ENCODE measurements at places on chromosomes 2 and 18.
A peak's percentile ranks its signal among the peaks of the same experiment; 100 is the strongest.

DNA sequence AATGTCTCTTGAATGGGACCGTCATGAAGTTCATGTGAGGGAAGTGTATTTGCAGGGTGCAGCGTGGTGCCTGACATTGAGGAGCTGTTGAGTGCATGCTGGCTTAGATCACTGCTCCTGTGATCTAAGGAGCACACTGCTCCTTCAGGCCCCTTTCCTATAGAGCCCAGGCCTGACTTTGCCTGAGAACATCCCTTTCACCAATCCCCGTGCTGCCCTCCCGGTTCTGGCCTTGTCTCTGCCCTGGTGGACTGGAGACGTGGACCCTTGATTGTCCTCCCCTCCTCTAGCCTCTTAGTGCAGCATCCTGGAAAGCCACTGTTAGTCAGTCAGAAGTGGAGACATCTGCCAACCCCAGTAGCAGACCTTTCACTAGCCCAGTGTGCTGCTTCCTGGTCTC is 323.6 kb upstream of the HS6ST1 start:
- no peak for DNase-seq

DNA sequence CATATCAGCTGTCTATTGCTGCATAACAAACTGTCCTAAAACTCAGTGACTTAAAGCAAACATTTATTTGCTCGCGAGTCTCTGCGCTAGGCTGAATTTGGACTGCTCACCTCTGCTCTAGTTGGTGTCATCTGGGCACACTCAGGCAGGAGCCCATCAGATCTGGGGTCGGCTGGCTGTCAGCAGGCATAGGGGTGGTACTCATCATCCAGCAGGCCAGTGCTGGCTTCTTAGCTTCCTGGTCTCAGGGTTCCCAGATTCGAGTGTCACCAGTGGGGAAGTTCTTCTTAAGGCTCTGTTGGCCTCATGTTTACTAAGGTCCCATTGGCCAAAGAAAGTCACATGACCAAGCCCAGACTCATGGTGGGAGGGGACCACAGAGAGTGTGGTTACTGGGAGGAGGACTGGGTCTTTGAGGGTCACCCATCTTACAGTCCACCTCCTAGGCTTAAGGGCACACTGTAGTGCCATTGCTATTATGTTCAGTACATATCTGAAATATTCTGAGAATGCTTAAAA is 71.6 kb upstream of the ATG16L1 start:
- no peak for DNase-seq

- DNase-seq: no peak
These were observed 89.7 kb downstream of the NPAS2 start for GRCh38 chr2:100909534-100910081.

- no peak for DNase-seq
These were observed 137.0 kb upstream of the ATP5MC3 start for GRCh38 chr2:175318542-175318941.

- DNase-seq: no peak
These were observed 24.0 kb upstream of the EDAR start for GRCh38 chr2:109013051-109013450.

GRCh38 chr2:47034973-47035609 is 119.5 kb upstream of the MCFD2 start:
- DNase-seq: no peak

GRCh38 chr2:233802132-233802815 is 24.1 kb downstream of the MROH2A start:
- DNase-seq: no peak

DNA sequence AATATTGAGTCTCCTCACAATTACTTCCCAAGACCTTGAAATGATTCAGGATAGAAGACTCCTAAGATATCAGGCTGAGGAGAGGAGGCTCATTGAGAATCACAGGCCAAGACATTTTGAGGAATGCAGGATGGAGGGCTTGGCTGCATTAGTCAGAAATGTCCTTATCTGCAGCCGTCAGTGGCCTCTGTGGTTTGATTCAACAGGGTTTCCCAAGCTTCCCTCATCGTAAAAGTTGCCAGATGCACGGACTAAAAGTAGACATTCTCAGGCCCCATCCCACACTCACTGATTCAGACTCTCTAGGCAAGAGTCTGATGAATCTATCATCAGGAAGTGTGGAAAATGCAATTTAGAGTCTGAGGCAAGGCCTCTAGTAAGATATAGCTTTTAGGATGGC is 34.0 kb upstream of the TMEM178A start:
- DNase-seq: no peak

DNA sequence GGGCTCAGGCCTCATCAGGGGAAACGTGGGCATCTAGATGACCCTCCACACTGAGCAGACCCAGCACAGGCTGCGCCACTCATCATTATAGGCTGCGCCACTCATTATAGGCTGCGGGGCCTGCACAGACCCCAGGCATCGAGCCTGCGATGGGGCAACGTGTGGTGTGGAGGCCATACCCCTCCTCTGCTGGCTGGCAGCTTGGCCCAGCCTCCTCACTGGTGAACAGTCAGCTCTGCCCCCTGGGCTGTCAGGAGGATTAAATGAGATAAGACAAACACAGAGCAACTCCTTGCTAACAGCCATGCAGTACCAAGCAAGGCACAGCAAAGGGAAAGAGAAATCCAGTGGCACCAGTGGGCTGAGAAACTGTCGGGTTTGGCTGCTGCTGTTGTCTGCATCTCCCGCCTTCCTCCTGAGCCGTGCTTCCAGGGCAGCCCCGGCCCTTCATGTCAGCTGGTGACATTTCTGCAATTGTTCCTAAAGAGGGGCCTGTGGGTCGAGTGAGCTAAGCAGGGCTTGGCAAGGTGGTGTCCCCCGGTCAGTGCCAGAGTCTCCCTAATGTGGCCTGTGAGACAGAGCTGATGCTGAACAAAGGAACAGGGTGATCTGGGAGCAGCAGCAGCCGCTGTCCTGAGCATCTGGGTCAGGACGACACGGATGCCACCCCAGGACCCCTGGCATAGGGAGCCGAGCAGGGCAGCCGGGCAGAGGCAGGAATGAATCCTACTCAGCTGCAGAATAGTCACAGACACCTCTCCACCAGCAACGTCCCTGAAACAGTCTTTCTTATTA is 48.7 kb downstream of the RRM2 start:
- no peak for DNase-seq

- peak; percentile 66 for DNase-seq
These were observed 30.7 kb downstream of the FBXO15 start for GRCh38 chr18:74116633-74117554.

GRCh38 chr2:237574894-237575868 is 8.8 kb downstream of the PRLH start:
- no peak for DNase-seq

- no peak for DNase-seq
These were observed 126.6 kb upstream of the NRP2 start for GRCh38 chr2:205555566-205556230.

- DNase-seq: no peak
These were observed 10.8 kb downstream of the DUSP19 start for GRCh38 chr2:183089192-183089851.

DNA sequence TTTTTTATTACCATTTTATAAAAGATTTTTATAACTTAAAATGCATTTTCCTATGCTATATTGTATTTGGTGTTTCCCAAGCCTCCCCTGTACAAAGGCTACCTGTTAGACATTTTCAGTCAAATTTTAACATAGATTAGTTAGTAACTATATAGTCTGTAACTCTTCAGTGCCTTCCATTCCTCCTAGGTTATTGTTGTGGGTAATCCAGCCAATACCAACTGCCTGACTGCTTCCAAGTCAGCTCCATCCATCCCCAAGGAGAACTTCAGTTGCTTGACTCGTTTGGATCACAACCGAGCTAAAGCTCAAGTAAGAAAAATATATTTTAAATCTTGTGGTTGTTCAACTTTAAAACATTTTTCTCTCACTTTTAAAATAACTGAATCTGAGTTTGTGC is 10.2 kb downstream of the MDH1 start:
- no peak for DNase-seq

DNA sequence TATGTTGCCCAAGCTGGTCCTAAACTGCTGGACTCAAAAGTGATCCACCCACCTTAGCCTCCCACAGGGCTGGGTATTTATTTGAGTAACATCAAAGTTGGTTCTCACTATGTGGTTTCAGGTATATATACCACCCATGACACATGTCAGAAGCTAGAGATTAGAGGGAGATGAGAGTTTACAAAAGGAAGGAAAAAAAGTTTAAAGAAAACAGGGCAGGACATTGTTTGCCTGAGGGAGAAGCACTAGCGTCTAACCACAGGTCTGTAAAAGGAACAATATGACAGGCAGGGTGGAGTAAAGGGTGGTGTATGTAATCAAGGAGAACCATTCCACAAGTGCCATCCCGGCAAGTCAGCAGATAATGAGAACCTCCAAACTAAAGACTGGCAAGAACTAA is 8.5 kb downstream of the CEP76 start:
- no peak for DNase-seq

DNA sequence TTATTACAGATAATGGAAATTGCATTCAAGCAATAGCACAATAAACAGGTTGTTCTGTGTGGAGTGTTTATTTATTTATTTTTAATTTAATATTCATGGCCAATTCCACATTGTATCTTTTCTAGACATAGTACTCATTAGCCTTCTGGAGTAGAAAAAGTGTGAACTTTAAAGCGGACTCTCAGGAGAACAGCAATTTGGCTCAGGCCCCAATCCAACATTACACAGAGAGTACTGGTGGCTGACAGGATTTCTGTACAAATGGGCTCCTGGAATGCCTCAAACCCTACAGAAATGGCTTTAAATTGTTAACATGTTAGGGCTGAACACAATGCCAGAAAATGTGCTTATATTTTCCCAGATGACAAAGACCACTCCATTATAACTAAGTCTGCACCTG is 533.9 kb upstream of the NXPH2 start:
- no peak for DNase-seq

- peak; percentile 16 for DNase-seq
These were observed 13.9 kb downstream of the ADAM23 start for GRCh38 chr2:206457188-206457634.

DNA sequence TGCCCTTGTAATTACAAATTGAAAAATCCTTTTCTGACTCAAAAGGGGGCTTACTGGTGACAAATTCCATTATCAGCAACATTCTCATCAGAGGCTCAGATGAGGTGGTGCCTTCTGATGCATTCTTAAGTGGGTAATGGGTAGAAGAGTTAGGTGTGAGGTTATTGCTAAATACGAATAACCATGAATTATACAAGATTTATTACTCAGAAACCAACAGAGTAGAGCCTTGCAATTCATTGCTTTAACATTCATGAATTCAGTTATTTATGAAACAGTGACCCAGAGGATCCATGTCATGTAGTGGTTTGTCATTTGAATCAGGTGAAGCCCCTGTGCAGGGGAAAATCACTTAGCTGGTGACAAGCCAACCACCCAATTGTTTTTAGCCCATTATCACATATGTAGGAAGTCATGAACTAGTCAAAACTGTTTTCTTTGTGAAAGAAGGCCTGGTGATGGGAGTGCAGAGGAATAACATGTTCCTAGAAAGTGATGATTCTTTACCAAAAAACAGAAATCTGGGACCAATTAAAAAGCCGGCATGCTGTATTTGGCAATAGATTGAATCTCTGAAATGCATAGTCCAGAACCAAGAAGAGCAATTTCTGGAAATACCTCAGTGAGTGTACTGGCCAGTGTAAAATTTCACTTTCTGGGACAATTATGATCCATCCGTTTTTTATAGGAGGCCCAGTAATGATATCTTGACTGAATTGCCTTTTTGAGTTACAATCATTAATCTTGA is 70.2 kb downstream of the CRIM1 start:
- DNase-seq: no peak

- peak; percentile 26 for DNase-seq
These were observed 400.1 kb downstream of the CCDC85A start for GRCh38 chr2:56583796-56584315.

DNA sequence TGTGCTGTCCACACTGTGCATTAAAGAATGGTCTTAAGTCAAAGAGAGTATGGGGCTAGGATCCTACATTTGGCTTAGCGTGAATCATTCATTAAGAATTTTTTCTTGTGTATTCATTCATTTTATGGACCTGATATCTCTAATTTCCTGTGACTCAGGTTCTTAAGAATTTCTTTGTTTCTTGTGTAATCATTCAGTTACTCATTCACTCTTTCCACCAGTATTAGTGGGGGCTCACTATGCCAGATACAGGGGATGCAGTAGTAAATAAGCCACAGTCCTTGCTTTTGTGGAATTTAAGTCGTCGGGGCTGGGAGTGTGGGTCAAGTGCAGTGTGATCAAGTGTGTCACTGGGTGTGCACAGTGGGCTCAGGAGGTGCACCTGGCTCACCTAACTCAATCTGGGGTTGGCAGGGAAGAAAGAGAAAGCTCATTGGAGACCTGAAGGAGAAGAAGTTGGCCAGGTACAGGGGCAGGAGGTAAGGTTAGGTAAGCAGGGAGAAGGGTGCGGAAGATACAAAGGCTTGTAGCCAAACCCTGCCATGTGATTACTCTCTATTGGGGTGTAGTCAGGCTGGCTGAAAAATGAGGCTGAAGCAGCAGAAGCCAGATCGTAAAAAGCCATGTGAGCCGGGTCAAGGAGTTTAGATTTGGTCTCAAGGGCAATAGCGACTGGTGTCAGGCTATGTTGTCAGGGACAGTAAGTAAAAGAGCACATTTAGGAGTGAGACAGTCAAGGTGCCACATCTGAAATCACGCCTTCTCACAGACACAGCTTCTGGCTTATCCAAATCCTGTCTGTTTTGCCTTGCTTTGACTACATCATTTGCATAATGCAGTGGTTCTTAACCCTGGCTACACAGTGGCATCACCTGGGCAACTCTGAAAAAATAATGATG is 67.2 kb downstream of the KCTD1 start:
- peak; percentile 30 for DNase-seq

- no peak for DNase-seq
These were observed 230.1 kb downstream of the SEPTIN10 start for GRCh38 chr2:109383505-109384307.

- DNase-seq: no peak
These were observed 199.9 kb downstream of the ACTR3 start for GRCh38 chr2:114089636-114090319.

DNA sequence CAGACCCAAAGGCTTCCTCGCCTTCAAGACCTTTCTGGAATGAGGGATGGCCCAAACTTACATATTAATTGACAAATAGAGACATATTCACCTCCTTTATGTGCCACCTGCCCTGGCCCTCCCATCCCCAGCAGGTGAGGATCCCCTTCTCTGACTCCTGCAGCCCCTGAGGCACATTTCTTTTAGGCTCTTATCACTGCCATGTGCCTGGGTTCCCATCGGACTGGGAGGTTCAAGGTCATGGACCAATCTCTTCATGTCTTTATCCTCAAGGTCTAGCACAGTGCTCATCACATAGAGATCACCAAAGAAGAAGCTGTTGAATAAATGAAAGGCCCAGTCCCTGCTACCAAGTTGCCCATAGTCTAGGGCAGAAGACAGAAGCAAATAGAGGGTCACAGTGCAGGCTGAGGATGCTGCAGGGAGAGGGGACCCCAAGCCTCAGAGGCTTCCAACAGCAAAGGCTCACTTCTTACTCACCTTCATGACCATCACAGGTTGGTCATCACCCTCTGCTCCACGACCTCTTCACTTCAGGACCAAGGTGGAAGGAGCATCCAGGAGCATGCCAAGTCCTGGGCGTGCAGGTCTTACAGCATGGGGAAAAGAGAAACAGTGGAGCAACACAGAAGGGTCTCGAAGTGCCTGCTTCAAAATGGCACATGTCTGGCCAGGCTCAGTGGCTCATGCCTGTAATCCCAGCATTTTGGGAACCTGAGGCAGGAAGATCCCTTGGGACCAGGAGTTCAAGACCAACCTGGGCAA is 193.9 kb downstream of the SMAD2 start:
- no peak for DNase-seq
